ENCODE measurements at places on chromosomes 12 and 14.

GRCh38 chr14:100222224-100223093 is 16.5 kb upstream of the YY1 start:
- DNase-seq = no peak

DNA sequence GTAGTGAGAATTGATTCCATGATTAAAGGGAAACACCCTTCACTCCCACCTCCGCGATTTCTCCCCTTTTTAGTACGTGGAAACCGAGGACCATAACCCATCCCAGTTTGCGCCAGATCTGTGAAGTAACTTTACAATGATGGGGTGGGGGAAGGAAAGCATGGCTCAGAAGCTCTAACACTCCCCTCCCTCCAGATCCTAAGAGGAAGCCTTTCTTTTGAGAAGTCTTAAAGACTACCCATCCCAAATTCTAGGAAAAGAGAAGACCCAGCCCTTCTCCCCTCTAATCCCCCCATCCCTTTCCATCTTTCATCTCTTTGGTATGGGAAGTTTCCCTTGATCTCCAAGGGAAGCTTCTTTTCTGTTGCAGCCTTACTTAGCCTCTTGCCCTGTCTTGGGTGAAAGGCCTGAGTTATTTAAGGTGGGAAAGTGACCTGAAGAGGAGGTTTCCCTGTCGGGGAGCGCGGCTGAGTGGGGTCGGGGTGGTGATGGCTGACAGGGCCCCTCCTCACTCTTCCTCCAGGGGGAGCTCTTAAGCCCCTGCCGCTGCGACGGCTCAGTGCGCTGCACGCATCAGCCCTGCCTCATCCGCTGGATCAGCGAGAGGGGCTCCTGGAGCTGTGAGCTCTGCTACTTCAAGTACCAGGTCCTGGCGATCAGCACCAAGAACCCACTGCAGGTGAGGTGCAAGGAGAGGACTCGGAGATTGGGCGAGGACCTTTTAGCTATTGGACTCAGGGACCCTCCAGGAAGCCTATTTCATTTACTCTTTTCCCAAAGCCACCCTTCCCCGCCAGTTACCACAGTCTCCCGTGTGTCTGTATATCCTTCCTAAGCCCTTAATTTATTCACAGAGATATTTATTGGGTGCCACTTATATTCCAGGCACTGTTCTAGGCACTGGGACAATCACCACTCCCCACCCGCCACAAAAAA is 1.8 kb downstream of the MARCHF9 start:
- DNase-seq = peak; percentile 78

DNA sequence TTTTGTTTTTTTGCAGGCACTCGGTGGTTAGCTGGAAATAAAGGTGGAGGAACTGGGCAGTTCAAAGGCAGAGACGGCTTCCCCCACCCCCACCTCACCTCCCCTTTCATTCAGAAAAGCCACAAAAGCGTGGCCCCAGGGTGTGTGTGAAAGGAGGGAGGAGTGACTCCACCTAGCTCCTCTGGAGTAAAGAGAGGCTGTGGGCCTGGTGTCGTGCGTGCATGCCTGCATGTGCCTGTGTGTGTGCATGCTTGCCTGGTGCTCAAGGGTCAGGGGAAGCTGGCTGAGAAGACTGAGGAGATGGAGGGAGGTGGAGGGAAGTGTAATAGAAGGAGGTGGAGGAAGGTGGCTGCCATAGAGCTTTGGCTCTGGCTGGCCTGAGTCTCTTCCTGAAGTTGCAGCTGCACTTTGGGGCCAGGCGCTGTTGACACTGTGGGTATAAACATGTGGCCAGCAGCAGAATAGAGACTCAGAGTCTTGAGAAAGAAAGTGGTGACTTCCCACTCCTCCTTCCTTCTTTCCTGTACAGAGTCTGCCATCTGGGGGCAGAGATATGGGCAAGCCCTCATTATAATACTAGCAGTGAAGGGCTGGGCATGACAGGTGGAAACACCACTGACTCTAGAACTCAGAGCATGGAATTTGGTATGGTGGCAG is 36.9 kb upstream of the SINHCAF start:
- DNase-seq = peak; percentile 35

DNA sequence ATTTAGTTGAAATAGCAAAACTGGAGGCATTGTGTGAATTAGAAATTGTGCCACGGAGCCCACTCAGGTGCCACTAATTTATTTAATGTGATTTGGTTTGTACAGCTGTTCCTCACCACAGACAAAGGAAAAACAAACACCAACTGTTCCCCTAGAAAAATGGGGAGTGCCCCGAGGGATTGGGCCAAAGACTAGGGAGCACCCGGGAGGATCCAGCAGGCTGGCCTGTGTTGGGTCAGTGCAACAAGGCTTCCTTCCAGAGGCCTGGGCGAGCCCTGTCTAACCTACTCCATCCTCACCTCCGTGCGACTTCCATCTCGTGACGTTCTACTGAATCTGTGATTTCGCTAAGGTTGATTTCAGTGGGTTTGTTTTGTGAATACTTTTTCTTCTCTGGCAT is 206.2 kb downstream of the CHST11 start:
- no peak for DNase-seq

GRCh38 chr14:37642125-37642524 is 46.7 kb downstream of the TTC6 start:
- no peak for DNase-seq

DNA sequence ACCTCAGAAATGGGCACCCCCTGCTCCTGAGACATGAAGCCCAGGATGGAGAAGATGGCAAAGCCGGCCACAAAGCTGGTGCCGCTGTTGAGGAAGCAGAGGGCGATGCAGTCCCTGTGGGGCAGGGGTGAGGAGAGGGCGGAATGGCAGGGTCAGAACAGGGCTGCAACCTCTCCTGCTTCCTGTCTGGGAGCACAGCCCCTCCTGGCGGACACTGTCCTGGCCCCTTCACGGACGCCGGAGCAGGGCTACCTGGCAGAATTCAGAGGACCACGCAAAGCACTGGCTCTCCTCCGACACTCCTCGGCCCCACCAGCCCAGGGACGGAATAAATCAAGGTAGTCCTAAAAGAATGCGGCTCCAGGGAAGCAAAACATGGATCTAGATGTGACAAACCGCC is 12.4 kb upstream of the SLC6A12 start:
- no peak for DNase-seq

DNA sequence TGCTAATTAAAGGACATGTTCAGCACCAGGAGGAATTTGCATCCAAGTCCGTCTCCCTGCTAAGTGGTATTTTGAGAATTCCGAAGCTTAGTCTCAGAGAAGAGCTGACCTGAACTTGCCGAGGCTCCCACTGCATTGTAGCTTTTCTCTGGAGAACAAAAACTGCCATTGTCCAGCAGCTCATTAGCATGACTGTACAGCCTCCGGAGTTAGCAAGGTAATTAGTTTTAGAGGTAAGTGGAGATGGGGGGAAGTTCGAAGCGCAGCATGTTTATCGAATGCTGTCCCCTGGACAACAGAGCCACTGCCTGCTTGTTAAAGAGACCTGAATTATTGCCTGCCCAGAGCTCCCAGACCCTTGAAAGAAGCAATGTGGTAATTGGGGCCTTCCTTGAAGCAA is 160.3 kb upstream of the PELI2 start:
- DNase-seq = no peak

GRCh38 chr12:87847147-87847546 is 182.1 kb downstream of the C12orf50 start:
- no peak for DNase-seq

DNA sequence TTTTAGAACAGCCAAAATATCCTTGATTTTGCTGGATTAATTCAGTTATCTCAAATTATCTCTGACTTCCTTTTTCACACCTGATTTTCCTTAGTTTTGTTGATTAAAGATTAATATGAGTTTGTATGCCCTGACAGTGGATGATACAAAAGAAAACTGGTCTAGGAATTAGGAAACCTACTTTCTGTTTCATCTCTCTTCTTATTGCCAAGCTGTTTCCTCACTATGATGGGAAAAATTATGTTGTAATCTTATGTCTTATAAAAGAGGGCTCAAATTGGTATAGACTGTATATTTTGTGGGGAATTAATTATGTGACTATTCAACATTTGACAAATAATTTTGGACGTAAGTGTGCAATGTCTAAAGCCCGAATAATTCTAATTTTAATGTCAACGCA is 271.6 kb downstream of the FBXL14 start:
- DNase-seq = no peak

- peak; percentile 79 for DNase-seq
These were observed 126.7 kb upstream of the HIF1A start for GRCh38 chr14:61568572-61569011.

- no peak for DNase-seq
These were observed 104.9 kb upstream of the FKBP4 start for GRCh38 chr12:2689879-2690278.

DNA sequence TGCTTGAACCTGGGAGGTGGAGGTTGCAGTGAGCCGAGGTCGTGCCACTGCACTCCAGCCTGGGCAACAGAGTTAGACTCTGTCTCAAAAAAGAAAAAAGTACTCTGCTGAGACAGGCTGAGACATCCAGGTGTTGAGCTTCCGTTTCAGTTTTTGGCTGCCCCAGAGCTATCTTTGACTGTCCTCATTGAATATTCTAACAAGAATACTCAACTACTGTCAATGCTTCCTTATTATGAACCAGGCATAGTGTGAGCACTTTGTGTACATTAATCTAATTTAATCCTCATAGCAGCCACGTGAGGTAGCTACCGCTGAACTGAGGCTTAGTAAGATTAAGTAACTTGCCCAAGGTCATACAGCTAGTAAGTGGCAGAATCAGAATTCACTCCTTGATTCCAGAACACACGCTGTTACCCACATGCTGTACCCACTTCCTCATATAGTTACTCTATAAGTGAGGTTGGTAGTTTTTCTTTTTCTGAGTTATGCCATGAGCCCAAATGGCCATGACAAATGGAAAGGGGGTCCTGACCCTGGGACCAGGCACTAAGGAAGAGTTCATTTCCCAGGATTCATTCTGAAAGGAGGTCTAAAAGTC is 11.3 kb downstream of the ALDH1L2 start:
- DNase-seq = no peak

GRCh38 chr14:101681795-101682194 is 79.7 kb upstream of the PPP2R5C start:
- DNase-seq = no peak

DNA sequence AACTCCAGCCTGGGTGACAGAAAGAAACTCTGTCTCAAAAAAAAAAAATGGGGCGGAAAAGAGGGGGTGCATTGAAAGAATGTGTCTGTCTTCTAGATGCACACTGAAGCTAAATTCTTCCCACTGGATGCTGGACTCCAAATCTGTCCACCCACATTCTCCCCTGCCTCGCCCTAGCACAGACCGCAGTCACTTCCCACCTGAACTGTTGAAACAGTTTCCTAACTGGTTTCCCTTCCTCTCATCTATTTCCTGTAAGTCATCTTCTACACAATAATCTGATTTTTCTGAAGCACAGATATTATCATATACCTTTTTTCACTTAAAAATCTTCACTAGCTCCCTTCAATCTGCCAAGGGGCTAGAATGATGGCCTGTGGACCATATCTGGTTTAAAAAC is 1.5 kb upstream of the HCAR1 start:
- DNase-seq = peak; percentile 42

DNA sequence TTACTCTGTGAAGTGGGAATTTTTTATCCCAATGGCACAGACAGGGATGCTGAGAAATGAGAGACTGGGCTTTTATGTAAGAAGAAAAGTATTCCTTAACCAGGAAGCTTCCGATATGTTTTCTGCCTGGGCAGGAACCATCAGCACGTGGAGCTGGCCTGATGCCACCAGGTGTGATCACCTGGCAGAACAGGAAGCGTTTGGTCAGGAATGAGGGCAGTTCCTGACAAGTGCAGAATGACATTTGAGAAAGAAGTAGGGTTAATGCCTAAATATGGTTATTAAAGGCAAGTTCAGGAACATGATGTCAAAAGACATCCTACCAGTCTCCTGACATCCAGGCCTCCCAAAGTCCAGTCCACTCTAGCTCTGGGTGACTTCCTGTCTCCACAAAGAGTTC is 210.3 kb downstream of the NUAK1 start:
- DNase-seq = no peak

DNA sequence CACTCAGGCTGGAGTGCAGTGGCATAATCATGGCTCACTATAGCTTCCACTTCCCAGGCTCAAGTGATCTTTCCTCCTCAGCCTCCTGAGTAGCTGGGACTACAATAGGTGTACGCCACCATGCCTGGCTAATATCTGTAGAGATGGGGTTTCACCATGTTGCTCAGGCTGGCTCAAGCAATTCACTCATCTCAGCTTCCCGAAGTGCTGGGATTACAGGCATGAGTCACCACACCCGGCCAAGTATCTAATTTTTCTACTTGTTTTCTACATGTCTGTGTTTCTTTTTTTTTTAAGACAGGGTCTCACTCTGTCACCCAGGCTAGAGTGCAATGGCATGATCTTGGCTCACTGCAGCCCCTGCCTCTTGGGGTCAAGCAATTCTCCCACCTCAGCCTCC is 119.7 kb upstream of the MED13L start:
- no peak for DNase-seq

GRCh38 chr14:79436335-79436734 is 775.0 kb downstream of the DIO2 start:
- no peak for DNase-seq

DNA sequence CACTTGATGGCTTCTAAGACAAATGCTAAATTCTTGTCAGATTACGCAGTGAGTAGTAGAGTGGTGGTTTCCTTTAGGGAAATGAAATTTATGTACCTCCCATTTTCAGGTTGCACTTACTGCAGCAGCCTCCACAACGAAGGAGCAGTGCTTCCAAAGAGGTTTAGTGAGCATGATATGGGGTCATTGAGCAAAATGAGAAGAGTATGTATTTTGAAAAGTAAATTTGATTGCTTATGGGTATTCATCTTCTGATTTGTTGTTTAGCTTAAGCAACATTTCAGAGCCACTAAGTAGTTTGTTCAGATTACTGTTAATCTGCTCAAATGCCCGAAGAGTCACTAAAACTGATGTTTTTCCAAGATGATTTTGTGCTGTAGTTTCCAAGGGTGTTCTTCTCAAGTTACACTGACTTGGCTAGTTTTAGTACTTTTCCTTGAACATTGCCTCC is 493.6 kb downstream of the PCNX1 start:
- no peak for DNase-seq

DNA sequence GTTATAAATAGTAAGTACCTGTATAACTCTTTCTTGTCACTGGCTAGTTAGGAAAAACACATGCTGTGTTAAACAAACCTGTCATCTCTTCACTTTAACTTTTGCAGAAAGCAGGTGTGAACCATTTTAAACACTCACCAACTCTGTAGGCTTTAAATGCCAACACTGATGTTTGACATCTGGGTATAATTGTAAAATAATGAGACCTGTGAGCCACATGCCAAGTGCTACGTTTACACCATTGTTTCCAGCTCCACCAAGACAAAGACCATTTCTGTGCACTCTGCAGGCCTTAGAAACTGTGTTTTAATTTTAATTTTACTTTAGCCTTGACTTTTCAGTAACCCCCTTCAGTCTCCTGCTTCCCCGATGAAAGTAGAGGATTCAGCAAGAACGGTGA is 11.0 kb downstream of the TPH2 start:
- no peak for DNase-seq

DNA sequence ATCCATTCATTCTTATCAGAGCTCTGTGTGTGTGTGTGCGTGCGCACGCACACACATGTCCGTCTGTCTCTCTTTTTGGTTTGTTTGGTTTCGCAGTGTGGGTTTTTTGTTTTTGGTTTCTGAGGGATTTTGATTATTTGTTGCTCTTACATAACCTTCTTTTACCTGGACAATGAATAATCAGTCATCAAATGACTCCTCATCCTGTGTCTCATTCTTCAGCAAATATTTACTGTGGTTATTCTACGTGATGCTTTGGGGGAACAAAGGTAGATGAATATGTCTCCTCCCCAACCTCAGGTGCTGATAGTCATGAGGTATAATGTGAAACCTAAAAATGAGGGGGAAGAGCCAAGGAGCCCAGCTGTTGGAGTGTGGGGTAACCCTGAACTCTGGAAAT is 92.4 kb downstream of the SAMD4A start:
- DNase-seq = no peak
